IPS DF 6.9 (cell line): ENCODE measurements at places on chromosomes 3 and 15.

DNA sequence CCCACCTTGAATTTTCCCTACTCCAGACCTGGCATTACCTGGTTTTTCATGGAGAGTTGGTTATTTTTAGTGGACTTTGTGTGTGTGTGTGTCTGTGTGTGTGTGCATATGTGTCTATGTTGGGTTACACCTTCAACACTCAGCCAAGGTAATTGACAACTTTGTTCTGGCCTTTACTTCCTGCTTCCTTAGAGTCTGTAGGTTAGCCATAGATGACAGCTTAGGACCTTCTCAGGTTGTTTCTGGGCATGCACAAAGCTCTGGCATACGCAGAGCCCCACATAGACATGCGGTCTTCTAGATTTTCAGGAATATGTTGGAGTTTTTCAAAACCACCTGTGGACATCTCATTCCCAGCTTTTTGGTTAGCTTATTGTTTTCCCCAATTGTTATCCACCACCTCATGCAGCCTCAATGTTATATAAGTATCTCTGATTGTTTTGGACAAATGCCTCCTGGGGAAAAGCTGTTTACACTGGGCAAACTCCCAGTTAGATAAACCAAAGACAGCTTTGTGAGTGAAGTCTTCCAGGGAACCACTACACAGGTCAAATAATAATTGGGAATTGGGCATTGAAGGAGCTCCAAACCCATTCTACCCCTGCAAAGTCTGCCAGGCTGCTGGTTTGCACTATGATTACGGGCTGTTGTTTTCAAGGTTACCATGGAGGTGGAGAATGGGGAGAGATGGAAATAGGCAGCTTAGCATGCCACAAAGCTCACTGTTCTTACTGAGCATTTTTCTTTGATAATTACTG, 201.2 kb downstream of the ADAMTSL3 start:
- no peak for DNase-seq

DNA sequence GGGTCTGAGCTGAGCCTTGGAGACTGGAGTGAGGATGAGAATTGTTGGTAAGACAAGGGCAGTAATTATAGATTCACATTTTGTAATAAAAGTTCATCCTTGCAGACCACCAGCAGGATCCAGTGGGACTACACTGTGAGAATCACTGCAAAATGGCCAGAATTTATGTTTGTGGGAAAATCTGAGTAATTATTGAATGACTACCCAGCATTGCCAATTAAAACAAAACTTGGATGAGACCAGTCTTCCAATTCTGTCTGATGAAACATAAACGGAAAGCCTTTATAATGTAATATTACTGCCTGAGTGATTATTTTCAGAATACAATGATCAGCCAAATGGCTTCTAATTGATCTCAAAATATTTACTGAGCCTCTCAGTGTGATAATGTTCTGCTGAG, 323.3 kb upstream of the C2CD4B start:
- DNase-seq, result no peak

DNA sequence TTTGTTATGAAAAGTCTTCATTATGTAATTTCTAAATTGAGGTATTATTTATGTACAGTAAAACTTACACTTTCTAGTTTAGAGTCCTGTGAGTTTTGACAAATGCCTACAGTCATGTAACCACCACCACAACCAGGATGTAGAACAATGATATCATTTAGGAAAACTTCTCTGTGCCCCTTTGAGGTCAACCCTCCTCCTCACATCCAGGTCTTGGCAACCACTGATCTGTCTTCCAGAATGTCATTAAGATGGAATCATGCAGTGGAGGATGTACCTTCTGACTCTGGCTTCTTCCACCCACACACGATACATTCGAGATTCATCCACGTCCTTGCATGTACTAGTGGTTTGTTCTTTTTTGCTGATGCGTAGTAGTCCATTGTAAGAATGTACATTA, 23.2 kb downstream of the MINAR1 start:
- DNase-seq, result no peak

- no peak for DNase-seq
Observed at GRCh38 chr3:117893638-117894037, 1141.0 kb downstream of the IGSF11 start.

- DNase-seq, result no peak
Observed at GRCh38 chr3:19866751-19867347, 67.2 kb downstream of the EFHB start.

GRCh38 chr3:136184703-136185102, 11.4 kb downstream of the MSL2 start:
- no peak for DNase-seq

GRCh38 chr3:82329300-82329699, 567.9 kb upstream of the GBE1 start:
- DNase-seq, result no peak

DNA sequence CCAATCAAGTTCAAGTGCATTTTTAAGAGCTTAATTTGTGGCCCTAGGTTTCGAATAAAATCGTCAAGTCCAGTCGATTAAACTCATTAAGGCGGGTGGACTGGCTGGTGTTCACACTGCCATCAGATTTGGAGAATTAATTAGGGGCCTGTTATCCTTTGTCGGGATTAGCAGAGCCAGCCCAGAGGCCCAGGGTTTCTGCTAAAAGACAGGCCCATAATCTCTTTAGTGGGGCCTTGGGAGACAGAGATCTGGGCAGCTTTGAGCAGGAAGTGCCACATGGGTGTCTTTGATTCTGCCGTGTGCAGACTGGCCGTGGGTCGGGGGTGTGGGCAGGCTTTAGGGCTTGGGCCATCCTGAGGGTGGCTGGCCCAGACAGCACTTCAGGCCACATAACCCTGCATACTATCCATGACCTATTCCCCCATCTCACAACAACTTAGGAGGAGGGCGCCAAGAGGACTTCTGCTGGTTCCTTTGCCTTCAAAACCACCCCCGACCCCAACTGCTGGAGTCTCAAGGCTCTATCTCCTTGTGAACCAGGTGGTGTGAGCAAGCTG, 94.7 kb downstream of the PLXNA1 start:
- no peak for DNase-seq

DNA sequence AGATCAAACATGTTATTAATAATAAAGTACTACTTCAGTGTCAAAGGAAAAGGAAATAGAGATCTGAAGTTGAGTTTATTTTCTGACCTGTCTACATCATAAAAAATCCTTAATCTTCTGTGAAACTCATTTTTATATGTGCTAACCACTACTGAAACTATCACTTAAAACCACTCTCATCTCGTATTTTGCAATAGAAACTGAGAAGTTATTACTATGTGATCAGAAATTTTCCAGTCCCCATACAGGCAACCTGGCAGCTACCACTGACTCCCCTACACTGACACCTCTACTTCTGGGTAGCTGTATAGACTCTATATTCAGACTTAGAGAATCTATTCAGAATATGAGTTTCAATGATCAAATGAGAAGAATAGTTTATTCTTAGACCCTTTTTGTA, 8.3 kb downstream of the HDGFL3 start:
- DNase-seq, result no peak

GRCh38 chr3:194588741-194589140, 44.5 kb downstream of the TMEM44 start:
- DNase-seq, result no peak

DNA sequence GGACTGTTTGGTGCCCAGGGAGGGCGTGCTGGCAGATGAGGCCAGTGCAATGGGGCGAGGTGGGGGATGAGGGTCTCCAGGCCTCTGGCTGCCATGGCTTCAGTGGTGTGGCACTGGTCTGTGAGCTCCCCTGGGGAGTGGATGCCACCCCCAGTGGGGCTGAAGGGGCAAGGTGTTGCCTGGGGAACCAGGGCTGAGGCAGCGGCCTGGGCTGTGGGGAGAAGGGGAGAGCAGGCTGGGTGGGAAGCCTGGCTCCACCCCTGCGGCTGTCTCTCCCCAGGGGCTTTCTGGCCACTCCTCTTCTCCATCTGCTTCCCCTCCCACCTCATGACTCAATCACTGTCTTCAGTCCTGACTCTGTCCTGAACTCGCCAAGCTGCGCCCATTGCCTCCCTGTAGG, 88.4 kb upstream of the TLE3 start:
- no peak for DNase-seq

DNA sequence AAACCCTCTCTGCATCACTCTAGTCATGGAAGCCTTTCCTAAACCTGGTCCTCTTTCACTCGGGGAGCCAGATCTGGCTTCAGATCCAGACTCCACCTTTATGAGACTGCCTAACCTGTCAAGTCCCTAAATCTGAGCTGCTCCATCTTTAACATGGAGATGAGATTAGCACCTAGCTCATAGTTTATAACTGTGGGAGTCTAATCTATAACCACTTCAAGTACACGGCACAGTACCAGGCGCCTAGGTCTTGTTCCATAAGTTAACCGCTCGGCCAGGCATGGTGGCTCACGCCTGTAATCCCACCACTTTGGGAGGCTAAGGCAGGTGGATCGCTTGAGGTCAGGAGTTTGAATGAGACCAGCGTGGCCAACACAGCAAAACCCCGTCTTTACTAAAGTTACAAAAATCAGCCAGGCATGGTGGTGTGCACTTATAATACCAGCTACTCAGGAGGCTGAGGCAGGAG, 30.3 kb downstream of the TPM1 start:
- DNase-seq, result no peak

- no peak for DNase-seq
Observed at GRCh38 chr3:101279162-101279561, 41.2 kb downstream of the IMPG2 start.

DNA sequence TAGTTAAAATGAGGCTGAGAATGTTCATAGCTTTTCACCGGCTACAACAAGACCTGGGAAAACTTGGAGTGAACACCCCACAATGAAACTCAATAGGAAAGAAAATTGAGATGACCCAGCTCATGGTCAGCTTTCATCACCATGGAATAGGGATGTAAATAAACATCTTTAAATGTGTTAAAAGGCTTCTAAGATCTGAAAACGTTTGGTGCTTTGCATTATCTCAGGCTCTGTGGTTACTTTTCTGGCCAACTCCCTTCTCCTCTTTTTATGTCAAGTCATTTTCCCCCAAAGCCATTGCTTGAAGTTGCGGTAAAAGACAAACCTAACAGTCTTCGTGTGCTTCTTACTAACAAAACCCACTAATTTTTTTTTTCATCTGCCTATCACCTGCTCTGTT, 195.8 kb downstream of the MECOM start:
- no peak for DNase-seq

- no peak for DNase-seq
Observed at GRCh38 chr3:171810629-171811294, 479 bp upstream of the PLD1 start.

DNA sequence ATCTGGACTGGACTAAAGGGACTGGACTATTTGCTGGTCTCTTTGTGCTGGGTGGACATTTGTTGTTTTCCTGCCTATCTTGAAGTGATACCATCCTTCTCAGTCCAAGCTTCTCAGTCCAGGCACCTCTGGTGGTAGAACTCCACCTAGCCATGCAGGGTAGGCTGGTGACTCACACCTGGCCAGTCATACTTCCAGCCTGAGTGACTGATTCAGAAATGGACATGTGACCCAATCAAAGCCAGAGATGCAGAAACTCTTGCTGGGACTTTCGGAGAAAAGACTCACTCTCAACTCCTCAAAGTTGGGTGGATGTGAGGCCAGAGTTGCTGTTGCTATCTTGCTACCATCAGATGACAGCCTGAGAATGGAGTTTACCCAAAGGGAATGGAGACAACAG, 5.6 kb upstream of the ASB14 start:
- no peak for DNase-seq

GRCh38 chr3:196774191-196774820, 34.6 kb downstream of the PAK2 start:
- no peak for DNase-seq

GRCh38 chr3:153192327-153192726, 30.3 kb downstream of the RAP2B start:
- DNase-seq, result no peak

DNA sequence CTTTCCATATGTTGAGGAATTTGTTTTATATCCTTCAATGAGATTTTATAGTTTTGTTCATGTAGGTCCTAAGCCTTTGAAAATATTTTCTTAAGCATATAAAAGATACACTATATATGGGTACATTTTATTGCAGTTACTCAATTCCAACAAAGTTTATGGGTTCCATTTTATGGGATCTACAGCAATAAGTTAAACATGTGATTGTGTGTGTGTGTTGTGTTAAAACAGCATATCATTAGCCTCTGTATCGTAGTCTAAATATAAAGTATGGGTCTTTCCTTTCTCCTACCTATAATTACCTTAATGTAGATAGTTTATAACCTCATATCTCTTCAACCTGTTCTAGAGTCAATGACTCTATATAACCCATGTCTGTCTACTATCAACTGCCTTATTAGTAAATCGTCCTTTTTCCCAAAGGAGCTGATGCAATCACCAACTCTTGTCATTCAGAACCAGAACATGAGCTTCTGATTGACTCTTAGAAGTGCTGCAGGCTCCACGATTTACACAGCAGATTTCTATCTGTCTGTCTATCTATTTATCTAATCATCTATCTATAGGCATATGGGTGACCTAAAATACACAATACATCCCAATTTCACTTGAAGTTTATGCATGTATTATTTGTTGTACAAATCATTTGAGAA, 512.6 kb upstream of the CBLB start:
- DNase-seq, result no peak

DNA sequence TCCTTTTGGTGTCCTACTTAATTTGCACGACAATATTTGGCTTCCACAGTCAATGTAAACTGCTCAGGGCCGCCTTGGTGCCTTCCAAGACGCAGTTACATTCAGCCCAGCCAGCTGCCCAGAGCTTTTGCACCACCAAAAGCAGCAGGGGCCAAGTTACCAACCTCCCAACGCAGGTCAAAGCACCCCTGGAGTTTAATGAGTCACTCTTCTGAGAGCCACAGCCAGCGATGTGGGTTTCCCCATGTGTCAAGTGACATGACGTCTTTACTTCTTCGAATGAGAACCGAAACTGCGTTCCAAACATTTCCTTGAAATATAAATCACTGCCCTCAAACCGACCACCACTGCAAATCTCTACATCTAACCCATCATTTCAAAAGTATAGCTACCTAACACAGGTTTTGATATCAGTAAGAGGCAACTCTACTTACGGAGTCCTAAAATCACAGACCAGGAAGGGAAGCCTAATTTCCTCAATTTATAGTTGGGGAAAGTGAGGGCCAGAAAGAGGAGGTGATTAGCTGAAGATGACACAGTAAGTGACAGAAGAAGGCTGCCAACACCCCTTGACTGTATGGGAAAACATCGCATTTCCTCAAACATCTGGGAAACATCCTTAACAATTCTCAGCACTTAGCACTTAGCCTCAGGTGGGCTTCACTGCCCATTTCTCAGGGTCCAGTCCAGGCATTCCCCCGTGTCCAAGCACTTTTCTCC, 24.5 kb downstream of the MB21D2 start:
- DNase-seq, result no peak

GRCh38 chr3:188390775-188391443, 237.0 kb downstream of the LPP start:
- DNase-seq, result no peak
